ENCODE measurements at places on chromosomes 12 and 14.

GRCh38 chr12:62806244-62806836 lies 128.6 kb downstream of the PPM1H start:
- DNase-seq: no peak

- DNase-seq: no peak
Observed at GRCh38 chr14:94390372-94391086, 2.1 kb upstream of the SERPINA1 start.

GRCh38 chr14:59677771-59678231 lies 101.2 kb upstream of the CCDC175 start:
- no peak for DNase-seq

GRCh38 chr12:120705618-120706017 lies 4.6 kb upstream of the UNC119B start:
- no peak for DNase-seq

DNA sequence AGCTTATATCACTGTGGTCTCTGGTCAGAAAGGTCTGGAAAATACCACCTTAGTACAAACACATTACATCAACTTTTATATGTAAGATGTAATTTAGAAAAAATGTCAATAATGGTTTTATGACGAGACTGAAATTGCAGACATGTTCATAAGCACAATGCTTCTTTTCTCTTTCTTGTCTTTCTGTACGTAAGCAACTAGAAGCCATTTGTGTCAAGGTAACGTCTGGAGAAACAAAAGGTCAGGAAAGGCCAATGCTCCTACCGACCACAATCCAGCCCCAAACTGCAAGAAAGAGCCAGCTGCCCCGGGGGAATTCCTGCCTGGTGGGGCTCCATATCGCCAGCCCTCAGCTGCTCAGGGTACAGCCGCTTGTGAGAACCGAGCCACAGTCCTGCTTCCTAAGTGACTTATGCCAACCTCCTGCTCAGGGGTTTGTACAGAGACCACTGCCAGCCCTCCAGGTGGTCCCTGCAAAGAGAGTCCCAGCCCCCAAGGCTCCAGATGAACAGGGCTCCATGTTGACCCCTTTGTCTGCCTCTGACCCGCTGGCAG lies 6.3 kb downstream of the ZNF839 start:
- no peak for DNase-seq

- DNase-seq: no peak
Observed at GRCh38 chr14:66610154-66610563, 102.2 kb downstream of the GPHN start.

GRCh38 chr12:106774808-106775524 lies 484 bp downstream of the RIC8B start:
- DNase-seq: no peak

DNA sequence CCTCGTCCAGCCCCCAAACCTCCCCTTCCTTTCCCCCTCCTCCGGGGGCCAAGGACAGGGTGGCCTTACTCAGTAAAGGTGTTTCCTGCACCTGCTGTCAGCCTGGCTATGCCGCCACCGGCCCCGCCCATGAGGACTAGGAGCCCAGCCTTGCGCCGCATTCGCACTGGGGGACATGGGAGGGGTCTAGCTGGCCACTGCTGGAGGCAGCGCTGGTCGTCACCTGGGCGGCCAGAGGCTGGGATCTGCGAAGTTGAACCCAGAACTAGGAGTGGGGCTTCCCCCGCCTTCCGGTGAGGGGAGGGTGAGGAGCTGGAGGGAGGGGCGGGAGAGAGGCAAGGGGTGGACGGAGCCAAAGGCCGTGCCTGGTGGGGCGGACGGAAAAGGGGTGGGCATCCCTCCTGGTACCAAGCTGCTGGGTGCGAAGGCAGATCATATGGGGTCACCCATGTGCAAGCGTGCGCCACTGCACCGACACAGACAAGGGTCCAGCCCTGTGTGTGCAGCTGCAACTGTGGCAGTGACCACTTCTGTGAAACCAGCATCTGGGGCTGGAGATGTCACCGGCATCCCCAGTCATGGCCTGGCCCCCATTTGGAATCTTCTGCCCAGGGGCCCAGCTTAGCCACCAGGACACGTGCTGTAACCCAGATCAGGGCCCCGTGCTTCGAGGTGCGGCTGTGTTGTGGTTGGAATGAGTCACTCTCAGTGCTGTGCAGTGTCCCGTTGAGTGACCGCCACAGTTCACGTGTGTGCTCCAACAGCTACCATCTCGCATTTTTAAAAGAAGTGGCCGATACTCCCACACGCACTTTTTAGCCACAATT lies 8.5 kb downstream of the AMN start:
- DNase-seq: no peak

GRCh38 chr14:94042433-94043091 lies 16.4 kb downstream of the OTUB2 start:
- DNase-seq: no peak

GRCh38 chr14:72699443-72699842 lies 194.5 kb downstream of the DPF3 start:
- DNase-seq: no peak

- no peak for DNase-seq
Observed at GRCh38 chr12:47066278-47067025, 13.0 kb upstream of the PCED1B start.

GRCh38 chr14:51295646-51296263 lies 55.7 kb downstream of the TMX1 start:
- no peak for DNase-seq

- DNase-seq: no peak
Observed at GRCh38 chr12:31479516-31480210, 111.3 kb downstream of the DENND5B start.

DNA sequence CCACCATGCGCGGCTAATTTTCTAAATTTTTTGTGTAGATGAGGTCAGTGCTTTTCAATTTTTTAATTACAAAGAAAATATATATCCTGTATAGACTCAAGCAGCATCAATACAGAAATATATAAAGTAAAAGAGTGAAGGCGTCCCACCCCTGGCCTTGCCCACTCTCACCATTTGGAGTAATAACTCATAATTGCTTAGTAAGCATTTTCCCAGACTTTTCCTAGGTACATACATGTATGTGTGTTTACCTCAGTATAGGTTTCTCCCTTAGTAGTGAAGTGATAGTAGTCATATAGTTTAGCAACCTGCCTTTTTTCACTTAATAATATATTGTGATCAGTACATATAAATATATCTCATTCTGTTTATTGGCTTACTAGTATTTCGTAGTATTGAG lies 200.1 kb downstream of the NUBPL start:
- DNase-seq: no peak

DNA sequence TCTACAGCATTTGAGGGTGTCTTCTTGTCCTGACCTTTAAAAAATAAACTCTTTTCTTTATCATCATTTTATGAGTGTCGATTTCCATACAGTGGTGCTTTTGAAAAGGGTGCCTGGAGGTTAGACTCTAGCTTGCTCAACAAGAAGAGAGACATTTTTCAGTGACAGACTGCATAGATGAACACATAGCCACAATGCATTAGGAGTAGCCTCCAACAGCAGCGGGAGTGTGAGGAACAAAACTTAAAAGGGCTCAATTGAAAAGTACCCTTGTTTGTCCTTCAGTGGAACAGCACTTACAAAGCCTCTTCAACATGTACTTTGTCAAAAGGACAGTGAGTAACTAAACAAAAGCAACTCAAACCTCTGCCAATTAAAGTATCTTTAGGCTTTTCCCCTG lies 119.3 kb downstream of the SOX5 start:
- no peak for DNase-seq

- DNase-seq: no peak
Observed at GRCh38 chr12:18068355-18068754, 21.6 kb downstream of the RERGL start.

- no peak for DNase-seq
Observed at GRCh38 chr12:10395390-10395998, 5.7 kb upstream of the KLRK1 start.

Data from stimulated activated CD8-positive, alpha-beta memory T cell treated with anti-CD3 and anti-CD28 coated beads, Interleukin-15, amount 100 ng/mL, for 1 hour (primary cell).